ENCODE measurements at places on chromosomes 2 and 18. TPM values are rescaled to one million over a fixed set of nuclear protein-coding genes. Genes with fewer than 3 reads are reported as not detected.

- DNase-seq = peak; percentile 50
Observed at GRCh38 chr2:237704501-237705434, 77.4 kb downstream of the LRRFIP1 start.

- DNase-seq = no peak
Observed at GRCh38 chr2:524442-524841, 152.8 kb downstream of the TMEM18 start.

RFTN2 gene
- 16.4 TPM for total RNA-seq

GRCh38 chr2:23918837-23919489 is 8.0 kb downstream of the ATAD2B start:
- DNase-seq = no peak

DNA sequence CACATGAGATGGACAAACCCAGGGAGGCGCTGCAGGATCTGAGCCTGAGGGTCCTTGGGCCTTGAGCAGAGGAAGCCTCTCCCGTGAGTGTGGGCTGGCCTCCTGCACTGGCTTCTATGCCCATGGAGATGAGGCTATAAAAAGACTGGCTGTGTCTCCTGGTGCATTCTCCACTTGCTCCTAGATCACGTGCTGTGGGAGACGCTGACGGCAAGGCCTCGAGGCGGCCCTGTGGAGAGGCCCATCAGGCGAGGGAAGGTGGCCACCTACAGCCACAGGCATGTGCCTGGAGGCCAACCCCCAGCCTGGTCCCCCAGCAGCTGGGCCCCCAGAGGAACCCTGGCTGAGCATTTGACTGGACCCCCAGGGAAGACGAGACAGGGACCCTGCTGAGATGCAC is 198.9 kb downstream of the TWIST2 start:
- no peak for DNase-seq

GRCh38 chr18:13611142-13611600 is 115.2 kb downstream of the FAM210A start:
- DNase-seq = peak; percentile 34

- DNase-seq = no peak
Observed at GRCh38 chr2:224591220-224591619, 6.1 kb upstream of the CUL3 start.

GRCh38 chr18:48119204-48119603 is 188.7 kb upstream of the SMAD2 start:
- DNase-seq = no peak

DNA sequence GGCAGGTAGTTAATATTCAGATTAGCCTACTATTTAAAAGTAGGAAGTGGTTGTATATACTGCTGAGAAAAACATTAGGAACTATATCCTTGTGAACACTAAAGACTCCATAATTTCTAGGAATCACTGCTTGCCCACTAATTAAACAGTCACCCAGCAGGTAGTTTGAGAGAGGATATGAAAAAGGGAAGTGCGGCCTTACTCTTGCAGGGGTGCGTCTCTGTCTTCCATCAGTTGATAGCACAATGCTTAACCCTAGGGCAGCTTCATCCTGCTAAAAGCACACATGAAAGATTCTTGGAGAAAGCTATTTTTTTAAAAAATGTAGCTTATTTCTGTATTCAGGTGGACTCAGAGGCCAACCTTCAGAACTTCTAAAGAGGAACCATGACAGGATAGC is 53.1 kb upstream of the ATP5MC3 start:
- no peak for DNase-seq

DNA sequence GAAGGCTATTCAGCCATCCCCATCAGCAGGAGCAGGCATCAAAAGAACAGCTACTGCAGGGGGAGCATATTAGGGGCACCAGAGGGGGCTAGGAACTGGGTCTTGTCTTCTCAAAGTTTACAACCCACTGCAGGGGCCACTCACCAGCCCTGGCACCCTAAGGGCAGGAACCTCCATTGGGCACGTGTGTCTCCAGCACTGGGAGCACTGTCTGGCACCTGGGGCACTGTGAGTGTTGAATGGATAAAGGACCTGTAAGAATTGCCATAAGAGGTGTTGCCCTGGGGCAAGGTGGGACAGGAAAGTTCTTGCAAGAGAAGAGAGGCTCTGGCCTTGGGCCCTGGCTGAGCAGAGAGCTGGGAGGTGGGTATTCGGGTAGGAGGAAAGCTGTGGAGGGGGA is 1.4 kb upstream of the STEAP3 start:
- DNase-seq = no peak

SPC25 gene
- total RNA-seq = not detected

DNA sequence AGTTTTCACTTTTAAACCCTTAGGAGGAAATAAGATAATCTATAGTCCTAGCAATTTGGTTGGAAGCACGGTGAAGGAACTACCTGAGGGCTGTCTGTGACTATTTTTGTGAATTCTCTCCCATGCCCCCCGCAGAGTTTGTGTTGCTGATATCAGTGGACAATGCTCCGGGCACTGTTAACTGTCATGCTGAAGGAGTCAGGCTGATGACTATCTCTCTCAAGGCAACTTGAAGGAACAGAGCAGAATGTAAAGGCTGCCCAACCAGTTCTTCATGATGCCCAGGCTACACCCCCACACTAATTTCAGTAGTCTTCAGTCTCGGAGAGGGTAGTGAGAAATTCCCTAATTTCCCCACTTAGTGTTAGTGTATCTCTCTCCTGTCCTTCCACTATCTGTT is 21.6 kb upstream of the RAB6C start:
- DNase-seq = no peak

- no peak for DNase-seq
Observed at GRCh38 chr2:100988630-100989417, 13.3 kb upstream of the RPL31 start.

DNA sequence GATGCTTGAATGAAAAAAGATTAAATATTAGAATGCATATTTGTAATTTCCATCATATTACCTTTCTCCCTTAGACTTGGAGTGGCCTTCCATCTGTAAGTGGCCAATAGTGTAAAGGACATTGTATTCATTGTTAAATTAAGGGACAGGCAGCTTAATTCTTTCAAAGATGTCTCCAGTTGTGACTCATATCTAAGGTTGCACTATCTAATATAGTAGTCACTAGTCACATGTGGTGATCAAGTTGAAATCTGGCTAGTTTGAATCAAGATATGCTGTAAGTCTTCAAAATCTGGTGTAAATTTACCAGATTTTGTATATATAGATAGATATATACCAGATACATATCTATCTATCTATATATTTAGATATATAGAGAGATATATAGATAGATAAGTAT is 52.4 kb upstream of the AGPS start:
- peak; percentile 30 for DNase-seq

GRCh38 chr2:226911932-226912331 is 76.1 kb downstream of the RHBDD1 start:
- peak; percentile 21 for DNase-seq

GRCh38 chr18:36692921-36693332 is 135.9 kb downstream of the TPGS2 start:
- DNase-seq = peak; percentile 30

STARD6 gene
- total RNA-seq = not detected

PLEKHB2 gene
- 43.3 TPM for total RNA-seq

- peak; percentile 91 for DNase-seq
Observed at GRCh38 chr18:67359873-67360838, 156.4 kb downstream of the DSEL start.
